ENCODE measurements at places on chromosomes 11 and 22.

DNA sequence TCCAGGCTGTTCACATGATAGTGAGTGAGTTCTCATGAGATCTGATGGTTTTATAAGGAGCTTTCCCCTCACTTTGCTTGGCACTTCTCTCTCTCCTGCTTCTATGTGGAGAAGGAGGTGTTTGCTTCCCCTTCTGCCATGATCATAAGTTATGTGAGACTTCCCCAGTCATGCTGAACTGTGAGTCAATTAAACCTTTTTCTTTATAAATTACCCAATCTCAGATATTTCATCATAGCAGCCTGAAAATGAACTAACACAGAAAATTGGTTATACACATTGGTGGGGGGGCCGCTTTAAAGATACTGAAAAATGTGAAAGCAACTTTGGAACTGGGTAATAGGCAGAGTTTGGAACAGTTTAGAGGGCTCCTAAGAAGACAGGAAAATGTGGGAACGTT lies 741.1 kb upstream of the LUZP2 start:
- no peak for DNase-seq

- no peak for DNase-seq
Observed at GRCh38 chr11:9771071-9771511, 107.2 kb downstream of the SWAP70 start.

DNA sequence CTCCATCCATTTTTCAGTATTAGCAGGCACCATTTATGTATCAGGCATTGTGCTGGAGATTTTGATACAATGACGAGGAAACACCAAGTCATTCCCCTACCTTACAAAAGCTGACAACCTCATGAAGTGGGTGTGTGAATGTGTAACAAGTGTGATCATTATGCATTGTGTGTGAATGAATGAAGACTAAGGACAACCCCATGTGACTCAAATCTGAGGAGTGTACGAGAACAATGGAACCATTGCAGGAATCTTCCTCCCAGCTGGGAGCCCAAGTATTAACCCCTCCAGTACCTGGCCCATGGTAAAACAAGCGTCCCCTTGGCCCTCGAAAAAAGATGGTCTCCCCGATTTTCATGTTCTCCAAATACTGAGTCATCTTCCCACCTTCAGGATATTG lies 4.4 kb downstream of the CYB5R2 start:
- no peak for DNase-seq

- DNase-seq, result no peak
Observed at GRCh38 chr11:129743112-129743815, 72.4 kb upstream of the TMEM45B start.

- no peak for DNase-seq
Observed at GRCh38 chr22:33874206-33874605, 46.1 kb downstream of the LARGE1 start.

- no peak for DNase-seq
Observed at GRCh38 chr11:1292018-1292643, 17.3 kb downstream of the TOLLIP start.

GRCh38 chr11:48034926-48035871 lies 54.8 kb downstream of the PTPRJ start:
- DNase-seq, result no peak

DNA sequence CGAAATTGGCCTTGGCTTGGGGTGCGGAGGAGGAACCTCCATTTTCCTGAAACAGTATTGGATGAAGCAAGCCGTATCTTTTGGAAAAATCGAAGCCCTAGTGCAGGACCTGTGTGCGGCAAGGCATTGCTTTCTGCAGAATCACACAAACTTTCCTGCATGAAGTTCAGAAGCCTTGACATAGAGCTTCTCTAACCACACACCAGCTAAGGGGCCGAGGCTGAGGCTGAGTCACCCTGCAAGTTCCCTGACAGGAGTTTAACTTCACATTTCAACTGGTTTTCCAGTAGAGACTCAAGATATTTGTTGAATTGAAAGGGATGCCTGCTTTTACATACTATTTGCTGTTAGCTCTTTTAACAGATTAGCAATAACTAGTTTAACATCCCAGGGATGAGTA lies 67.8 kb downstream of the TCF20 start:
- no peak for DNase-seq

- no peak for DNase-seq
Observed at GRCh38 chr11:16727806-16728205, 10.6 kb upstream of the C11orf58 start.

GRCh38 chr11:69233744-69234570 lies 60.0 kb upstream of the MYEOV start:
- DNase-seq, result no peak

- DNase-seq, result no peak
Observed at GRCh38 chr11:129791515-129791914, 24.1 kb upstream of the TMEM45B start.

DNA sequence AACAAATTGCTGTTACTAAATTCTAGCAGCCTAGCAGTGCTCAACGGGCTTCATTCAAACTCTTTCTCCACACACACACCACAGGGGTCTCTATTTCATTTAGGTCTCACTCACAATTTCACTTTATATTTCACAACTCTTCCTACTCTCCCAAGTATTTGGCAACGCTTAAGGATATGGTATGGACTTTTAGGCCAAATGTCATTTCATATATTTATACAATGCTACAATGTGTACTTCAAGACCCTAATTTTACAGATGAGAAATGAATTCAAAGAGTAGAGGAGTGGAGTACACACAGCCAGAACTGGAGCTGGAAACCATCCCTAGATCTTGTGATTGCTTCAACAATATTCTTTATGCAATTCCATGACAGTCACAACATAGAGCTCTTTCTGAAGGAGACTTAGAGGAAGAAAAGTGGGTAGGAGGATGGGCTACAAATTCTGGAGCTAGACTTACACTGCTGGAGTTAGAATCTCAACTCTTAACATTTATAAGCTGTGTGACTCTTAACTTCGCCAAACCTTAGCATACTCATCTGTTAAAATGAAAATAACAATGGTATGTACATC lies 2.5 kb upstream of the MS4A13 start:
- no peak for DNase-seq

- DNase-seq, result no peak
Observed at GRCh38 chr11:119659971-119660723, 68.9 kb downstream of the NECTIN1 start.

- DNase-seq, result no peak
Observed at GRCh38 chr11:59008947-59009346, 69.7 kb downstream of the GLYATL1 start.

- no peak for DNase-seq
Observed at GRCh38 chr11:7893796-7894195, 37.3 kb downstream of the OR10A6 start.

GRCh38 chr22:40727070-40727963 lies 48.0 kb downstream of the MCHR1 start:
- DNase-seq, result no peak

DNA sequence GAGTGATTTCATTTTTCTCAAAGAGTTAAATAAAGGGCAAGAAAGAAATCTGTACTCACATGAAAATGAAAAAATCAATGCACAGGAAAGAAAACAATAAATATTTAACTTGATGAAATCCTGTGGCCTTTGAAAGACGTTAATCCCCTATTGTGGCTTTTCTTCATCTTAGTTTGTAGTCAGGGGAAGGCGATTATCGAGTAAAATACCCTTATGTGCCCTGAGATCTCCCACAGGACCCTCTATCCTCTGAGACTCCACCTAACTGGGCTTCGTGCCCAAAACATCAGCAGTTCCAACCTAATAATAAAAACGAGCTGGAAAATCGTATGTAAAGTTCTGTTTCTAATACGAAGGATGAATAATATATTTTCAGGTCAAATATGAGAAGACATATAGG lies 208.2 kb upstream of the ZC3H12C start:
- no peak for DNase-seq

DNA sequence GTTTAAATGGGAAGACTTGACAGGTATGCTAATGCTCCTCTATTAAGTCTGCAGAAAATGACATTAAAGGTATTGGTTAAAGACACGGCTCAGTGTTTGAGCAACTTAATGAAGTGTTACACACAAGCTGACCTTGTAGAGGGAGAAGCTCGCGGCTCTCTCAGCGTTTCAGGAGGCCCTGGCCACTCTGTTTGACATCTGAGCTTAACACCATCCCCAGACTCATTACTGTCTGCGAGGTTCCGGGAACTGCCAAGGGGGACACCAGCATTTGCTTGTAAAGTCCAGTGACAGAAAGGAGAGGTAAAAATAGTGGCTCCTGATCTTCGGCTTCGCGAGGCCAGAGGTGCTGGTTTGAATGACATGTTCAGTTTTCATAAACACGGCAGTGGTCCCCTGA lies 540.7 kb upstream of the CADM1 start:
- DNase-seq, result no peak

DNA sequence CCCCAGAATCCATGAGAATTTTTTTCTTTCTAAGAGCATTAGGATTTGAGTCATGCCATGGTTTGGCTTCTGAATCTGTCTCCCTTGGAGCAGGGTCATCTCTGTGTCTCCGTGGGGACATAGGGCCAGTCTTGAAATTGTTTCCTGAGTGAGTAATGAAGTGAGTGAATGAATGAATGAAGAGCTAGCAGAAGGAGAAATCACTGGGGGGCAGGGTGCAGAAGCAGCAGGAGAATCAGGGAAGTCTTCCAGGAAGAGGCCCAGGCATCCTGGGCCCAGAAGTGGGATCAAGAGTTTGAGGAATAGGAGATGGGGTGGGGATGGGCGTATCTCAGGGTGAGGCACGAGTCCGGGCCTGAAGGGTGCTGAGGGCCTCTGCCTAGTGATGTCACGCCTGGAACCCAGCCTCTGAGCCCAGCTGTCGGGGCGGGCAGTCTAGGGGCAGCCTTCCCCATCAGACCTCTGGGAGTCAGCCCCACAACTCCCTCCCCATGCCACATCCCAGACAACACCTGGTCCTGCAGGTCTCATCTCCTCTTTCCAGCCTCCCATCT lies 12.5 kb upstream of the MGAT3 start:
- no peak for DNase-seq

- DNase-seq, result no peak
Observed at GRCh38 chr11:117231842-117232091, at the start of gene PCSK7. Gene PCSK7, minus strand, starts transcription at chr11:117232073. Its CDS starts 2,229 bp downstream, at chr11:117229844.

GRCh38 chr11:1819074-1819473 lies 15.7 kb upstream of the SYT8 start:
- DNase-seq, result no peak

DNA sequence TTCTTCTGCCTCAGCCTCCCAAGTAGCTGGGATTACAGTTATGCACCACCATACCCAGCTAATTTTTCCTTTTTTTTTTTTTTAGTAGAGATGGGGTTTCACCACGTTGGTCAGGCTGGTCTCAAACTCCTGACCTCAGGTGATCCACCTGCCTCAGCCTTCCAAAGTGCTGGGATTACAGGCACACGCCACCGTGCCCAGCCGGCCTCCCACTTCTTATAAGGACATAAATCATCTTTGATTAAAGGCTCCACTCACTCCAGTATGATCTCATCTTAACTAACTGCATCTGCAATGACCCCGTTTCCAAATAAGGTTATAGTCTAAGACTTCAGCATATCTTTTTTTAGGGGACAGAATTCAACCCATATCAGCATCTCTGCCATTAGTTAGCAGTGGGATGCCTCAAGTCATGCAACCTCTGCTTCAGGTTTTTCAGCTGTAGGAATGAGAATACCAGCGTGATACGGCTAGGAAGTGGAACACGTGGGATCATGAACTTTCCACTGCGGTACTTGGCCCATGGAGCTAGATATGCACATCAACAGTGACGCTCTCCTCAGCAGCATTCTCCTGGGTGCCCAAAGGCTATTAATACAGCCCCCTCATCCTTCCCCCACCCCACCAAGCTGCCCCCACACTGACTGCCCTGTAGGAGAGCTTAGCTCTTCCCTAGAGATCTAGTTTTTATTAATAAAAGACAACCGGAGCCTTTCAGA lies 41.4 kb downstream of the MCHR1 start:
- DNase-seq, result no peak

DNA sequence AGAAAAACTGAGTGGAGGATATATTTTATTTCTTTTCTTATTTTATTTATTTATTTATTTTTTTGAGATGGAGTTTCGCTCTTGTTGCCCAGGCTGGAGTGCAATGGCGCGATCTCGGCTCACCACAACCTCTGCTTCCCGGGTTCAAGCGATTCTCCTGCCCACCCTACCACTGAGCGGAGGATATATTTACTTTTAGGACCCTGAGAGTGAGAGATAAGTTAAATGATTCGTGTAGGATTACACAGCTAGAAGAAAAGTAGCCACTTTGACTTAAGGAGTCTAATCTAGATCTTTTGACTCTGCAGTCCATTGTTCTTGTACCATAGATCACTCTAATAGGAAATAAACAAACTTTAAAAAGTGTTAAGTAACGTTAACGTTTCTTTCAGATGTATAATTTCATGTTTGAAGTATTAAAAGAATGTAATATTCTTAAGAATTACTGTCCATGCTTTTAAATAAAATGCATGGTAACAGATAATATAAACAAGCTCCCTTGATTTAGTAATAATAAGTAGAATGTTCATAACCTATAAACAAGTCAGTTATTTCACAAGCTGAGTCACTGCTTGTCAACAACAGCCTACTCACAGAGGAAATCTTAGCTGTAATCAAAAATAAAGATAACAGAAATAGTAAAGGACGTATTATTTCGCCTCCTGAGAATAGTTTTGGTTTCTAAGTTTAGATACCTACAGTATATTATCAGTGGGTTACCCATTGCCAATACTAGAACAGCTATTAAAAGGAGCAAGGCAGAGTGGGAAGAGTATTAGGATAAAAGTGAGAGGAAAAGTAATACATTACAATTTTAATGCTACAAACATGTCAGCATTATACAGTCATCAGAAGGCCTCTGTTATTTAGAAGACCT lies 18.6 kb downstream of the USP47 start:
- DNase-seq, result no peak

GRCh38 chr11:118691926-118692830 lies 12.7 kb upstream of the TREH start:
- no peak for DNase-seq

DNA sequence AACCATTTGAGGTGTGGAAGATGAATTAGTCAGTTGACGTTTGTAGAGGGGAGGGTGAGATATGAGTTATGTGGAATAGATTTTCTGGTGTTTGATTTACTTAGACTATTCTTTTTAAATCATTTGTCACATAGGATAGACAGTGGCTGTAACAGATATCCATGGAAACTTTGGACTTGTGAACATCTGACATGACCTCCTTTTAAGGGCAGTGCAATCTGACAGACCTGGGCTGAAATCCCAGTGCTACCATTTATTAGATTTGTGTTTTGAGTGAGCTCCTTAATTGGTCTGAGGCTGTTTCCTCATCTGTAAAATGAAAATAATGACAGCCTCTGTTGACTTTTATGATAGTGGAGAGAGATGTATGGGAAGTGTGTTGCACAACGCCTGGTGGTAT lies 159.9 kb downstream of the TEAD1 start:
- DNase-seq, result no peak
